ENCODE measurements at places on chromosomes 5 and 9.

- no peak for DNase-seq
Observed at GRCh38 chr9:69919461-69920061, 98.9 kb downstream of the CFAP95 start.

DNA sequence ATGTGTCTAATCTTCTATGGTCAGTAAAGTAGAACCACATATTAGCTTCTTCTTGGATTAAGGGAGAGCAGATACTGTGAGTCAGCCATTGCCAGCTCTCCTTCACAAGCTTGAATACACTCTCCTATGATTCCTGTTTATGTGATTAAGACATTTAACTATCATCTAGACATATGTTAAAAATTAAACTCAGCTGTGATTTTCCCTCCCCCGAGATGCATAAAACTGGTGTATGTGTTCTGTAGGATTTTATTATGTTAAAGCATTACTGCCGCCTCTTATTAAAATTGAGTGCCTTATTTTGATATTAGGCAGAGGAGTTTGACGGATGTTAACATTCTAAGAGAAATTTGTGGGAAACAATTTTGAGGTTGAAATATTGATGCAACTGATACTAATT is 114.6 kb downstream of the ACTBL2 start:
- no peak for DNase-seq

GRCh38 chr9:123087359-123087888 is 54.0 kb downstream of the GPR21 start:
- no peak for DNase-seq

DNA sequence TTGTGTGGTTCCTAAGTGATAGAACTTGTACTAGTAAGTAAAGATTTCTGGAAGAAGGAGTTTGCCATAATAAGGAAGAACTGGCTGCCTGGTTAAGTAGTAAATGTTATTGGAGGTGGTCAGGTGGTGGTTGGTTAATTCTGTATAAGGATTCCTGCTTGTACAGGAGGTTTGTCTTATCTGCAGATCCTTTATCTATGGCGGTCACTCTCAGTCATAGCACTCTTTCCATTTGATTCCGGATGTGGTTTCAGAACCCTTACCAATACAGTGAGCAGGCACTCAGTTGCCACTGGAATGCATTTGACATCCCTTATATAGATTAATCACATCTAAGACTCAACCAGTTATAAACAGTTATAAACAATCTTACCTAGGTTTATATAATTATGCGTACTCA is 50.3 kb downstream of the RAD50 start:
- no peak for DNase-seq

Measured in skeletal muscle cell (primary cell).